ENCODE measurements at places on chromosomes 2 and 18.

DNA sequence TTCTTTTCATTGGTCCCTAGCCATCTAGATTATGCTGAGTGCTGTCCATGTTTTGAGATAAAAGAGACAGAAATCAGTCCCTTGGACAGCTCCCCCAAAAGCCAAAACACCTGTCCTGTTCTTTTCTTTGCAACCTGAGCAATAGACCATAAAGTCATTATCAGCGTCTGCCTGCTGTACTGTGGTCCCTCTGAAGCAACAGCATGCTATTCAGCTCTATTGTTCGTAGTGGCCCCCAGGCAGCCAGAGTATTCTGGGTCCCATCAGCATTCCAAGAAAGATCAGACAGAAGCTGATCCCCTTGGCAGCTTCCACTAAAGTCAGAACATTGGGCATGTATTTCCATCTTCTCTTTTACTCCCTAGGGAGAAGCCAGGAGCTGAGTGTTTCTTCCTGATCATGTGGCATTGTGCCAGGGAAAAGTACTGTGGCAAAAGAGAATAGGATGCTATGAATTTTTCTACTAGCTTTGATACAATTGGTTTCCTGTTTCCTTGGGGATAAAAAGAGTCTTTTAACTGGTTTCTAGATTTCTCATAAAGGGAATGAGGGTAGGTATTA is 33.6 kb upstream of the ZSWIM2 start:
- DNase-seq: no peak

DNA sequence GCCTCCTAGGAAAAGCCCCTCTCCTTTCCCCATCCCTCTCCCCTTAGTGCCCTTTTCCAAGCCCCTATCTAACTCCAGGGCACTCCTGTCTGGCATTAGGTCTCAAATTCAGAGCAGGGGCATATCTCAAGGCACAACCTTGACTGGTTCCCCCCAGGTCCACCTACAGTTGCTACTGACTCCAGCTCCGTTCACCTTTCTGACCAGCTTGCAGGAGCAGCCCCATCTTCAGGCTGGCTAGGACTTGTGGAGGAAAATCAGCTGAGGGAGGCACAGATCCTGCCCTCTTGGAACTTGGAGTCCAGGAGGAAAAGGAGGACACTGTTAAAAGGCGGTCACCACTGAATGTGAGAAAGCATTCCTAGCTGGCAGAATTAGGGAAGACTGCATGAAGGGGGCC is 152.4 kb downstream of the ZFP36L2 start:
- no peak for DNase-seq

GRCh38 chr2:54208364-54209240 is 47.4 kb downstream of the TSPYL6 start:
- DNase-seq: no peak

DNA sequence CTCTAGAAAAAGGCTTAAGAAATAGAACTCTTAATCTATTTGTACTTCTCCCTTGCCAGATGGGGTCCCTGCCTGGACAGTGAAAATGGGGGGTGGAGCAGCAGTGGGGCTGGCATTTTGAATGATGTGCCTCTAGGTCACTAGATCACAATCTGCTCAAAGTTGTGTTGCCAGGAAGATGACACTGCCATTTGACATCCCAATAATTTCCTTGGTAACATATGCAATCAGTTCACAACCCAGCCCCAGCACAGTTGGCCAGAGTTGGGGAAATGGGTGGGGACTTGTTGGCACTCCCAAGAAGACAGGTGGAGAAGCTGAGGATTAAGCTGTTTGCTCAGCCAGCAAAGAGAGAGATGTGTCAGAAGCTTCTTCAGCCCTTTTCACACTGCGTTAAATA is 558.3 kb upstream of the KLHL29 start:
- no peak for DNase-seq

- DNase-seq: no peak
These were observed 88.8 kb downstream of the CELF4 start for GRCh38 chr18:37476611-37477295.

- DNase-seq: no peak
These were observed 1.0 kb upstream of the PMAIP1 start for GRCh38 chr18:59898609-59899297.

DNA sequence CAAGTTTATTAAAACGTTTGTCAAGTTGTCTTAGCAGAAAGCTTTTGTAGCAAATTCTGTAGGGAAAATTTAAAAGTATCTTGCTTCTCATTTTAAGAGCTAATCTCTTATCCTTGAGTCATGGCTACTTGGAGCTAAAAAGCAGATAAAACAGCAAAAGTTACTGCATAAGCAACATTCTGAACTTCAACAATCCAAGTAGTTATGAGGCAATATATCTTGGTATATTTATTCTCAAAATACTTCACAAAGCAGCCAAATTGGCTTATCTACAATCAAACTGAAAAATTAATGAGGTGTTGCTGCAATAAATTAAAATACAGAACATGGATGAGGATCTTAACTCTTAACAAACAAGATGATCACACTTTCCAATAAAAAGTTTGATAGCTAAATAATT is 306.5 kb downstream of the PIEZO2 start:
- no peak for DNase-seq

- no peak for DNase-seq
These were observed 560.5 kb upstream of the ZEB2 start for GRCh38 chr2:145080426-145080825.

DNA sequence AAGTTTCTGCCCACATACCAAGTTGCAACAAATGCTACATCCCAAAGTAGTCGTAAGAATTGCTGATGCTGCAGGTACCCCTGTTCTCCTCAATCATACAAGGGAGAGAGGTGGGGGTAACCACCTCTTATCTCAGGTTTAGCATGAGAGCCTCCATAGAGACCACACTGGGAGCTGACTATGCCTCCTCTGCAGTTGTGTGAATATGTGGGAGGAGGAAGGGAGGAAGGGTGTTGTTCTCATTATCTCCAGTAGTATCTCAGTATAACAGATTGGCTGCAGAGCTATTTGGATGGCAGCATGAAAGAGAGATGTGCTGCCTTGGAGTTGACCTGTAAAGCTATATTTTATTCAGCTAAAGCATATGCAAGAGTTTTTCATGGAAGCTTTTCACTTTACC is 690.7 kb downstream of the KCNJ3 start:
- no peak for DNase-seq

DNA sequence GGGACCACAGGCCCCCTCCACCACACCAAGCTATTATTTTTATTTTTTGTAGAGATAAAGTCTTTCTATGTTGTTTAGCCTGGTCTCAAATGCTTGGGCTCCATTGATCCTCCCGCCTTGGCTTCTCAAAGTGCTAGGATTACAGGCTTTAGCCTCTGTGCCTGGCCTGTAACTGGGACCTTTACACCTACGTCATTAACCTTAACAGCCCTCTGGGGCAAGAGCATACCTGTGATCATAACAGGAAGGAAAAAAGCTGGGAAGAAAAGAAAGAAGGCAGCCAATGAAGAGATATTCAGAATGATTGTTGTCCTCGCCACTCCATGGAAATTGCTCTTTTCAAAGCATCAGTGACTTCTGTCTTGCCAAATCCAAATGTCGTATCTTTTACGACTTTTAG is 338.2 kb downstream of the LRRTM1 start:
- DNase-seq: no peak

DNA sequence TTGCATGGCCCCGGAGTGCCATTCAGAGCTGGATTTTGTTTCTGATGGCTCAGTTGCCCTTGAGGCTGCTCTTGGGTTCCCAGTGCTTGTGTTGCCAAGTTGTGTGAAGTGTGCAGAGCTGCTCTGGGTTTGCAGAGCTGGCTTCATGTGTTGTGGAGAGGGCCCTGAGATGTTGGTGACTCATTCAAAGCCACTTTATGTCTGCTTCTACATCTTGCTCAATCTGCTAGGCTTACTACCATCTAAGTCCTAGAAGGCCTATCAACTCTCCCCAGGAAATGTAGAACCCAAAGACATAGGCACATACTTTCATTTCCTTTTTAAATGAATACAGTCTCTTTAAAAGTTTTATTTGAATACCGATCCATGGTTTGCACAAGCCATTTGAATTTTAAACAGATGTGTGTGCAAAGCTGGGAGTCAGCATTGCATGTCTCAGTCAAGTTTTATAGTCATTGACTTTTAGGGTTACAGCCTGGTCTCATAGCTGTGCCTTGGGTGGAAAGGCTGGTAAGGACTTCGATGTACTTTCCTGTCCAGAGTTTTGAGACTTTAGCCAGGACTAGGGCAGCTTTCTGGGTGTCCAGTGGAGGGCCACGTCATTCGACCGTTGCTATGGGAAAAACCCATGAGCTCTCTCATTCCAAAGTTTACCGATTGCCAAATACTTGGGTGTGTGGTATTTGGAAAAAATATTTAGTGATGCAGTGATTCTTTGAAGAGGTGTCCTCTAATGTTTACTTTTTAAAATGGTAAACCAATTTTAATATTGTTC is 105.0 kb downstream of the LTBP1 start:
- DNase-seq: no peak

DNA sequence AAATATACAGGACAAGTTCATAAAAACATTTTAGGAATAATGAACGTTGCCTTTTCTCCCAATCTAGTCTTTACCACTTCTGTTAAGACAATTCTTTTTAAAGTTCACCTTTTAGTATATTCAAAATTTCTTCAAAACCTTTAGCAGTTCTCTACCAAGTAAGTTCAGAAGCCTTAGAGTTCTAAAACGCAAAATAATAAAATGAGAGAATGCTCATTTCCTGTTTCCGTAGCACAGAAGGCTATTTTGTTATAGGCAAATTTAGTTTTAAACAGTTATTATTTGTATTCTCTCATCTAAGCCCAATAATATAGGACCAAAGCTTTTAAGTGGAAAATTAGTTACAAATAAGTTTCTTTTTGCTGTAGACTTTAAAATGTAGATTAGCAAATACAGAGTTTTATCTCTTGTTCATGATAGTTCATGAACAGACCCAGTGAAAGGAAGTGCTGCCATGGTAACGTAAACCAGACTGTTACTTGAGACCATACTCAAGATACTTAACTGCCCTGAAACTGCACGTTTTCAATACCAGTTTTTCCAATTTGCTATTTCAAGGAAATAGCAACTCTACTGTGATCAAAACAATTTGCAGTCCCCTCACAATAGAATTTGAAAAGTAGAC is 173.1 kb upstream of the STON1 start:
- DNase-seq: no peak

DNA sequence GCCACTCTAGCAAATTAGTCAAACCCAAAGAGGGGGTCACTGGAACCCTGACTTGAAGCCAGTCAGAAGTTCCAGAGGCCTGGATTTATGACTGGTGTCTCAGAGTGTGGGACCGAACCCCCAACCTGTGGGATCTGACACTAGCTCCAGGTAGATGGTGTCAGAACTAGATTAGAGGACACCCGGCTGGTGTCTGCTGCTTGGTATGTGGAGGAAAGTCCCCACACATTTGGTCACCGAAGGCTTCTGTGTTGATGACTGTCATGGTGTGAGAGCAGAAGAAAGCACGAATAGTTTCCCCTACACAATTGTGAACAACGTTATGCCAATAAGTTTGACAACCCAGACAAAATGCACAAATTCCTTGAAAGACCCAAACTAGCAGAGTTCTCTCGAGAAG is 48.1 kb downstream of the B3GNT2 start:
- no peak for DNase-seq

- no peak for DNase-seq
These were observed 362.4 kb upstream of the MEX3C start for GRCh38 chr18:51559902-51560287.

GRCh38 chr2:14815201-14815600 is 182.7 kb downstream of the LRATD1 start:
- no peak for DNase-seq

- no peak for DNase-seq
These were observed 8.1 kb upstream of the WIPF1 start for GRCh38 chr2:174605687-174606086.

GRCh38 chr18:46253498-46253897 is 149.3 kb downstream of the HAUS1 start:
- DNase-seq: no peak

GRCh38 chr2:237739101-237739500 is 59.5 kb upstream of the RBM44 start:
- DNase-seq: no peak

DNA sequence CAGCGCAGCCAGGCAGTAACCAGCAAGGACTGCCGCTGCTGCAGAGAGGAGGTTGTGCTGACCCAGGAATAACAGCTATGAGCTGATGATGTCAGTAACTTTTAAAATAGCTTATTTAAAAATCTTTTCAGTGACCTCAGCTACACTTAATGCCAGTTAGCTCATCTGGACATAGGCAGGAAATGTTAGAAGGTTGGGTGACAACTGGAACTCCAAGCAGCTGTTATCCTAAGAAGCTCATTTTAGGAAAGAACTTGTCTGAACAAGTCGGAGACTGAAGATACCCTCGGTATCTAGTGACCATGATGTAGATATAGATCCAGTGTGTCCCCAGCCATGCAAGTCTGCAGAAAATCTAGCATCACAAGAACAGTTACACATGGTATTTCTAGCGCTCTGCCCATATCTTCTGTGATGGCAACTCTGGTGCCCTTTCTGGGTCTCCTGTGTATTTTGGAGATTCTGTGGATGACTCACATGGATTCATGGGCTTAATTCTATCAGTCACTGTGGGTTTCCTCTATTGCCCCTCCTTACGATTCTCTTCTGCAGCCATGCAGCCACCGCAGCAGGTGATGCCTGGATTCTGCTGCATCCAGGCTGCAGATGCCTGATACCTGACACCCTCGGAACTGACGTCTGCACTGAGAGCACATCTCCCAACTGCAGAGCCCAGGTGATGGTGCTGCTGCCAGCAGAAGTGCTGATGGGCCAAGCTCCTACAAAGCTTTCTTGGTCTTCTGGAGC is 19.8 kb upstream of the PLEK start:
- DNase-seq: no peak

DNA sequence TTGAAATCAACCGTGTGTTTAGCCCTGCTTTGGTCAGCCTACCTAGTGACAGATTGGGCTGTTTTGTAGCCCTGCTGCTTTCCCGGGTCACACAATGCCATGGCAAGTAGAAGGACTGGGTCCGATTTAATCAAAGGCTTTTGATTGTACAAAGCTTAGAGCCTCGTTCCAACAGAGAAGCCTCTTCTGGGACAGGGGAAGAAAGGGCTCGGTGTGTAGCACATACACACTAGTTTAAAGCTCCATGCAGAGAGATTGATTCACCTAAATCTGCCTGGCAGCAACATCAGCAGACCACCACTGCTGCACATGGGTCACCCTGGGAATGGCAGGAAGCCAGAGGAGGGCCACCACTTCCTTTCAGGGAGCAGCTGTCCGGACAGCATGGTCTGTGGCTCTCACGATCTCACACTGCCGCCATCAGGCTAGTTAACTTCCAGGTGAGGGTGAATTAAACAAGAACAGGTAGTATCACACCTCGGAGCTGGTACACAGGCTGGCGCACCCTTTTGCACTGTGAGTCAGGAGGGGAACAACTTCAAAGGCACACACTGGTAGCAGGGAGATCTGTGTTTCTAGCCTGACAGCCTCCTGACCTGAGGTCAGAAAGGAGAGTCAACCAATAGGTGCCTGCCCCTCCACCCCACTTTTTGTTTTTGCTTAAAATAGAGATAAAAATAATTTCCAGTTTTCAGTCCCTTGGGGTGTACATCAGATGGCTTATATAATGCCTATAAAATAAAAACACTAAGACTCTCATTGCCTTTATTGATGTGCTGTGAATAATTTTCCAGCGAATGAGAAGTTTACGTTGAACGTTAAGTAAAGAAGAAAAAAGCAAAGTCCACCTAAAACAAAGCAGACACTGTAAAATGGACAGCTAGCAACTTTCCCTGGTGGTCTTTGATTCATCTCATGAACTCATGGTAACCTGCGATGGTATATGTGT is 108.5 kb downstream of the CDCA7 start:
- DNase-seq: no peak

Measured in stimulated activated CD4-positive, alpha-beta T cell treated with anti-CD3 and anti-CD28 coated beads, TNF-alpha, amount 100 ng/mL, for 4 hours (primary cell).